ENCODE measurements at places on chromosomes 1 and 21.

DNA sequence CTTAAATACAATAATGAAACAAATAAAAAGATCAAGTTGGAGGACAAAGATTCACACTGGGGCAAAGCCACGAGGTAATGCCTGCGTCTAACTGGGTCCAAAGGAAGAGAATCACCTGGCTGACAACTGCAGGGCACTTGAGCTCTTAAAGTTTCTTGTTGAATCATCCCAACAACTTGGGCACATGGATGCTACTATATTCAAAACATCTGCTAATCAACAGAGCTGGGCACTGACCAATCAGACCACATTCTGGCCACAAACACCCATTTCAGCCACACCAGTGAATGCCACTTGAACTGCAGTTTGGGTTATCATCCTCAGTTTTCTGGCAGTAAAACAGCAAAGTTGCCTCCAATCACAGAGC, 51.0 kb downstream of the ABCA4 start:
- no peak for DNase-seq

DNA sequence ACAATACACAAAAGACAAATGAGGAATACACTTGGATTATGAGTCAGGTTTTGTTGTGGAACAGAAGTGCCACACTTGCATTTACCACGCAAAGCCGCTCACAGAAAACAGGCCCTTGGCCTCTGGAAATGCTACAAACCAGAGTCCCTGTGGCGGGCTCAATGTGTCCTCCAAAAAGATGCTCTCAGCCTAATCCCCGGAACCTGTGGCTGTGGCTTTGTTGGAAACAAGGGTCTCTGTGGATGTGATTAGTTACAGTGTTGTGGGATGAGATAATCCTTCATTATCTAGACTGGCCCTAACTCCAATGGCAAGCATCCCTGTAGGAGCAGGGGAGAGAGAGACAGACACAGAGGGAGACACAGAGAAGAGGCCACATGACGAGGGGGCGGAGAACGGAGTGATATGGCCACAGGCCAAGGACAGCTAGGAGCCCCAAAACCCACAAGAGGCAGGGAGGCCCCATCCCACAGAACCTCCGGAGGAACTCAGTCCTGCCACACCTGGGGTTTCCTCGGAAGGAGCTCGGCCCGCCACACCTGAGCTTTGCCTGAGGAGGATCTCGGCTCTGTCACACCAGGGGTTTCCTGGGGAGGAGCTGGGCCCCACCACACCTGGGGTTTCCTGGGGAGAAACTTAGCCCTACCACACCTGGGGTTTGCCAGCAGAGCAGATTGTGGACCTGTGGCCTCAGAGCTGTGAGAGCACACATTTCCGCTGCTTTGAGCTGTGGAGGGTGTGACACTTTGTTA, 55.4 kb downstream of the NPHP4 start:
- DNase-seq = no peak

DNA sequence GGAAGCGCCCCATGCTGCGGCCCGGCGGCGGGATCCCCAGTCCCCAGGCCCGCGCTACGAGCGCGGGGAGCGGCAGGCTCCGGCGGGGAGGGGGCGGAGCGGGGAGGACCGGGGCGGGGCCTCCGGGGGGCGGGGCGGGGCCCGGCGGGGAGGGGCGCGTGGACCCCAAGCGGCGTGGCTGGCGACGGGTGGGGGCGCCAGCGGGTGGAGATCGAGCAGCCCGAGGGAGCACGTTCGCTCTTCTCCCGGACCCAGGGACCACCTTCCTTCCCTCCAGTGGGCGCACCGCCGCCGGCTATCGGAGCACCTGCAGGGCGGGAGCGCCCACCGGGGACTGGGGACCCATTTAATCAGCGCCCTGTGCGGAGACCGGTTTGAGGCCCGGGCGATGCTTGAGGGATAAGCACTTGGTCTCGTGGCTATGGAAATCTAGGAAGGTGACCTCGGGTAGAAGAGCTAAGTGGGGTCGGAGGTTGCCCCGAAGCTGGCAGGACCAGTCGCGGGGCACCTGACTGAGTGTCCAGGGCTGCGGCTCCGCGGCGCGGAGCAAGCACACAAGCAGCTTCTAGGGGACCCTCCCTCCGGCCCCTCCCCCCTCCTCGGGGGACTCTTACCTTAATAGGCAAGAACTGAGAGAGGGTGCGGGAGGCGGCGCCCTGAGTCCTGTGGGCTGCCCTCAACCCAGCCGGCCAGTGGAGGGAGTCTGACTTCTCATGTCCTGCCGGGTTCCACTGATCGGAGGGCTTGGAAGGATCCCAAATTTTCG, at the start of gene TSPAN2:
Gene TSPAN2 (minus strand): TSS at position 84 of the 766 bp plus-strand sequence. CDS start 71 bp downstream, at position 13.
- peak; percentile 50 for DNase-seq

DNA sequence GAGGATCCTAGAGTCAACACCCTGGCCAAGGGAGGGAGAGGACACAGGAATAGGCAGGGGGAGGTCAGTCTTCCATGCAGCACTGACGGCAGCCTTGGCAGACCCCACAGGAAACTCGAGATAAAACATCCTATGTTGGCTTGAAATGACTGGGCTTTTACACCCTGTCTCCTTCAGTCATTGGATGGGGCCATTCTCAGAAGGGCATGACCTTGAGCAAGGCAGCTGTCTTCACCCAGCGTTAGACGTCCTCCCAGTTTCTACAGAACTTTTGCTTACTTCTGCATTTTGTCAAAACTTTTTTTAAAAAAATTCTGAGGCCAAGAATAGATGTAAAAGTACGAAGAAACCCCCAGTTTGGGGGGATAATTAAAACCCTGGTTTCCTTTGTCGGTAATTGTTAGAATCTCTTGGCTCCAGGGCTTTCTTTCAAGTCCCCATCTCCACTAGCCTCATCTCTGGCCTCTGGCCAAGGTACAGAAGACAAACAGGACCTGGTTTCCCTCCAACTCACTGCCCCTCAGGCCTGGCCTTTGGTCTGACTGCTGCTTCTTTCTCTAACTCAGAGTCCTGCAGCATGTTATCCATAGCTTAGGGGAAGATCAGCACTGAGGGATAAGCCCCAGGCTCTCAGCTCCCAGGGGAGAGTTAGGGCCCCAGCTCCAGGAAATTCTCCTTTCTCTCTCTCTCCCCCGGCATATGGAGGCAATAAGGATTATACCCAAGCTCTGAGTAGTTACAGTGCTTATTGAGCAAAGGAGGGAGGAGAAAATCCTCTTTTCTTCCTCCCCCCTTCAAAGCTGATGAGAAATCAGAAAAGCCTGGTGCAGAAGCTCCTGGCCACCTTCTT, 51.6 kb upstream of the KCND3 start:
- no peak for DNase-seq

DNA sequence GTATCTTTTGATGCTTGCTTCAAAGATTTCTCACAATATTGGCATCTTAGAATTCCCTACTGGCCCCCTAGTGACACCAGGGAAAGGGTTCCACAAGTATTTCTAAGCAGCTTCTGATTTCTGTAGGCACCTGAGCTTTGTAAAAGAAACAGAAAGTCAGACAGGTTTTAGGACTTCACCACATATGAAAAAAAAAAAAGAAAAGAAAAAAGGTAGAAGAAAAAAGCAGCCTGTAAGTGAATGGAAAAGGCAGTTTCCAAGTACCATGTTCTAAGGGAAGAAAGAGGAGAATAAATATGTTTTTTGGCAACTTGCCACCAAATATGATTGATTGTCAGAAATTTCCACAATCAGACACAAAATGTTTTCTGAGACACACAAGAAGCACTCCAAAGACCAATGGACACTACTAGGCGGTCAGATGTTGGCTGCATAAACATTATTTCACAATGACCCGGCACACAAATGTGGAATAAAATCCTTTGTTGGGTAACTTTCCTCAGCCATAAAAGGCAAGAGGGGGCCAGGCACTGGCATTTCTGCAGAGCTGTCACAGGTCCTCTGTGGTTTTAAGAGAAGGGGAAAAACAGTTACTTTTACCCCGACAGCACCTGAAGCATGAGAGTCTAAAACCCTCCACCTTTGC, 12.7 kb upstream of the CPLANE2 start:
- DNase-seq = no peak

DNA sequence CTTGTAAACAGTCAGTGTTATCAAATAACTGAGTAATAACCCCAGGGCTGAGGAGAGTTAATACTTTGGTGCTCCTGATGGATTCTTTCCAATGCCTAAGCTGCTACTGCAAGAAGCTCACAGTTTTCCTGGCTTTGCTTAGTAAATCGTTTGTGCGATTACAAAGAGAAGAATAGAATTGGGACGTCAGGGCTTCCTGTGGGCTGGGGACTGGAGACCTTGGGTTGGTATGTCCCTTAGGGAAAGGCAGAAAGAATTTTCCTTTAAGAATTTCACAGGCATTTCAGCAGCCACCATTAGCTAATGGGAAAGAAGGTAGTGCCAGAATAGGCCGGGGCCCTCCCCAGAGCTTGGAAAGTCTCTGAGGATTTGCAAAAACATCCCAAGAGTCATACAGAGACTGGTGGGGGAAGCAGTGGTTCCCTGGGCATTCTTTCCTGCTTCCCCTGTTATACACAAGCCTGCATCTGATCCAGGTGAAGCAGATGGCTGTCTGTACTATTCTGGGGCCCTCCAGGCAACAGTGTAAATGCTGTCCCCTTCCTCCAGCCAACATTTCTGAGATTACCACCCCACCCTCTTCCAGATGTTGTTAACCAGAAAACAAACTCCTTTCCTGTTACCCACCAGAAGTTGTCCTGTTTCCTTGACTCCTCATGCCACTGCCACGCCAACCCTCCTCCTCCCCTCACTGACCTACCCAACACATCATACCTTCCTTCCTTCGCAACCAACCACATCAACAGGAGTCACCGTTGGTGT, 40.2 kb downstream of the PLXNA2 start:
- DNase-seq = no peak

DNA sequence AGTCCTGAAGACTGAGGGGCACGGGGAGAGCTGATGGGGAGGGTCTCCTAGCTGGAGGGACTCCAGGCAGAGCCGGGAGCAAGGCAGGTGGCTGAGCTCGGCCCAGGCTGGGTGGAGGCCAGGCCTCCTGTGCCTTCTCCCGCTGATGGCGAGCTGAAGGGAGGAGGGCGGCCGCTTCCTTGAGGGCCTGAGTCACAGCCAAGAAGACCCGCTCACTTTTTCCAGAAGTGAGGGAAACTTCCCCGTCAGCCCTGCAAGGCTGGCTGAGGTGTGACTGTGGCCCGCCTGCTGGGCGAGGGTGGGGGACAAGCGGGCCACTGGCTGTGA, 1.7 kb upstream of the VWA1 start:
- DNase-seq = peak; percentile 49

DNA sequence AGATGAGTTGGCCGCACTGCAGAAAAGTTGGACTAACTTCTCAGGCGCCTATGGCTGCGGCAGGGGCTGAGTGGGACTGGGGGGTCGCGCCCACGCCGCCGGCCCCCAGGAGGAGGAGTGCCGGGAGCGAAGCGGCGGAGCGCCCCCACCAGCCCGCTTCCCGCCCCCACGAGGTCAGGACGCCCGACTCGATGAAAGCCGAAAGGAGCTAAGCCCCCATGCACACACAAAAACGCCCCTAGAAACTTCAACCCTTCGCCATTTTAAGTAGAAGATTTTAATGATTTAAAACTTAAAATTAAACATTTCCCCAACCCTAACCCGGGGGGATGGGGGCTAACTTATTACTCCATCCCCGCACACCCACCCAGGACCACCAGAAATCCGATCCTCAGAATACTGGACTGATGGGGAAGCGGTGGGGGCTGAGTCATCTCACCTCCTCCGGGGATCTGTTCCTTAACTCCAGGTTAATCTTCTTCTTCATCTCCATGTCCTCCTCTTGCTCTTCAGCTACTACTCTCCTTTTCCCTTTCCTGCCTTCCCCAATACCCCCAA, 539 bp downstream of the ANP32E start:
- peak; percentile 41 for DNase-seq

DNA sequence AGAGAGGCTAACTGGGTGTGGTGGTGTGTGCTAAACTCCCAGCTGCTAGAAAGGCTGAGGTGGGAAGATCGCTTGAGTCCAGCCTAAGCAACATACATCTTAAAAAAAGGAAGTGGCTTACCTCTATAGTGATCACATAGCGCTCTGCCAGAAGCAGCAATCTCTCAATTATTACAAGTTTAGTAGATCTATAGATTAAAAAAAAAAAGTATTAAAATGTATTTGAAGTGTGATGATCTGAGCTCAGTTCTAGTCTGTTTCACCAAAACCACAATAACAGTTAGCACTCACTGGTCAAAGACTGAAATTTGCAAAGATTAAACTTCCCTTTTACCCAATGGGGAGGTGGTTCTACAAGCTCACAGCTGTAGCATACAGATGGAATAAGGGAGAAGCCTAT, 76.3 kb downstream of the USP24 start:
- no peak for DNase-seq

DNA sequence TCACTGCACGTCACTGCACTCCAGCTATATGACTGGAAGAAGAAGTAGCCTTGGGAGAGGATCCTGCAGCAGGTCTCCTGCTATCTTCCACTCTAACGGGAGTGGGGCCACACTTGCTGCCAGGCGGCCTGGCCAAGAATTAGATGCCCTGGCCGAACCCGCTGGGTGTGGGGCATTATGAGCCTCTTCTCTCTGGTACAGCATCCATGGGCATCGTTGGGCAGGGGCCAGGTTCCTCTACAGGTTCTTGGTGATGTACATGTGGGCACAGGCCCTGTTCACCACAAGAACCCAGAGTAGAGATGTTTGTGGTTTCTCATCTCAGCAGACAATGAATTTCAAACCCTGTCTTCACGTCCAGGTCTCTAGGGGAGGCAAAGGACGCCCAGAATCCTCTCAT, 370.5 kb downstream of the NPHP4 start:
- DNase-seq = no peak

DNA sequence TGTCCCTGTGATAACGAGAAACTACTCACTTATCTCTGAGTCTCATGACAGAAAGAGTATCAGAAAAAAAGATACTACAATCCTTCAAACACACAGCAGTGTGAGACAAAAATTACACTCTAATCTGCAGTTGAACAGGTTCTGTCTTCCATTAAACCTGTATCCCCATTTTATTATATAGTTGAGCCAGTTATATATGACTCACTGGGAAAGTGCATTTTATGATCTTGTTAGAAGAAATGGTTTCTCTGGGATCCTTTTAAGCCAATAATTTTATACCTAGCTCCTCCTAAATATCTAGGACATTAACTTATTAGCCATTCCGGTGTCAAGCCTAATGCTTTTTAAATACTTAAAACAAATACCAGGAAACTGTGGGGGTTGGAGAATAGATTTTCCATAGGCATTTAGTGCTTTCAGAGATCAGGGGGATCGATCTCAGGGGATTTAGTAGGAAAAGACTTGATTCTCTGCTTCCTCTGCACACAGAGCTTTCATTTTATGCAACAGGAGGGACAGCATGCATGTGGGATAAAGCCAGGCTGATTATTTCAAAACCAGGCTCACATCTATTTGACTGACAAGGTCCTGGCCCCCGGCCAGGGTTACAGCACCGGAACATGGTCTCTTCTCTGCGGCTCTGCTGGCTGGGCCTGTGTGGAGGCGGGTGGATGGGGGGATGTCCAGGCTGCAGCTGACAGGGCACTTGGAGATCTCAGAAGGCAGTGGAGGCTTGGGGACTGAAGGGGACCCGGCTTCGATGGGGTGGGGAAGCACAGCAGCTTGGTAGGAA, 310.6 kb downstream of the DISC1 start:
- DNase-seq = peak; percentile 32

GRCh38 chr21:44949779-44950198, 10.0 kb downstream of the SLX9 start:
- DNase-seq = peak; percentile 81

DNA sequence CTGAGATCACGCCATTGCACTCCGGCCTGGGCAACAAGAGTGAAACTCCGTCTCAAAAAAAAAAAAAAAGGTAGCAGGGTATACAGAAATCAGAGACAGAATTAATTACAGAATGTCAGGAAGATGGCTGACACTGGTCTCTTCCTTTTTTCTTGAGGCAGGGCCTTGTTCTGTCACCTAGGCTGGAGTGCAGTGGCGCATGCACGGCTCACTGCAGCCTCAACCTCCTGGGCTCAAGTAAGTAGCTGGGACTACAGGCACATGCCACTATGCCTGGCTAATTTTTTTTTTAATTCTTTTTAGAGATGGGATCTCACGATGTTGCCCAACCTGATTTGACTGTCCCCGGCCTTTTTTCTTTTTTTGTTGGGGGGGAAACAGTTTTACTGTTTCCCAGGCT, 16.4 kb downstream of the RNU5D-1 start:
- no peak for DNase-seq
